ENCODE measurements at places on chromosomes 12 and 14.

- DNase-seq = no peak
Observed at GRCh38 chr12:19201661-19202060, 72.1 kb downstream of the PLEKHA5 start.

DNA sequence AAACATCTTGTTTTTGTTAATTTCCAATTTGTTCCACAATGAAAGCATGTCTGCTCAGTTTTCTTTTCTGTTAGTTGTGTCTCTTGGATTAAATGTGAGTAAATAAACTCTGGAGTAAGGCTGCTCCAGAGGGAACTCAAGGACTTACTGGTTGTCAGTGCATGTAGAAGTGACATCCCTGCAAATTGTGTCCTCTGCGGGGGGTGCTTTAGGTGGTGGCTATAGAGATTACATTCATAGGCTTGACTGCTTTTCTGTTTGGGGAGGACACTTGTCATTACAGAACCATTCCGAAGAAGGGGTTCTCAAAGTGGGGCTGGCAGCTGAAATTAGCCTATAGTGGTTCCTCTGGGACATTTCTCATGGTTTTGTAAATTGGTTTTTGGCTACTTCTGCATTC is 8.8 kb downstream of the TMTC2 start:
- DNase-seq = no peak

DNA sequence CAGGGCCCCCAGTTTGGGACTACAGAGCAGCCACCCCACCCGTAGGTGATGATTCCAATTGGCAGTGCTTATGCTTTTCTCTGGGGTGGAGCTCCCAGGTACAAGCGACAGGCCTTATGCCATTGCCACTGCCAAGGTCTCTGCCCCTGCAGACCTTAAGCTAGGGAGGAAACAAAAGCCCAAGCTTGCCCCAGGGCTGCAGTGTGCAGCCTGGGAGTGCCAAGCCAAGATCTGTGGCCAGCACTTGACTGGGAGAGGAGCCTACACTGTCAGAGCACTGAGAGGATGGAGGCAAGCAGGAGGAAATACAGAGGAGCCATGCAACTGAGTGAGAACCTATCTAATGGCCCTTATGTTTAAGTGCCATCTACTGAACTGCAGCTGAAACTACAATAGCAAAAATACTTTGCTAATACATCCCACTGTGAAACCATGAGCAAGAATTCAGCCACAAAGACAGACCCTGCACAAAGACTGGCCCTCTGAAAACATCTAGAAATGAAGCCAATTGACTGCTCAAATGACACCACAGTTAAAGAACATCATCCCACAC is 17.7 kb upstream of the ASCL1 start:
- DNase-seq = no peak

GRCh38 chr14:73750531-73750901 is 36.3 kb upstream of the PNMA1 start:
- DNase-seq = no peak

DNA sequence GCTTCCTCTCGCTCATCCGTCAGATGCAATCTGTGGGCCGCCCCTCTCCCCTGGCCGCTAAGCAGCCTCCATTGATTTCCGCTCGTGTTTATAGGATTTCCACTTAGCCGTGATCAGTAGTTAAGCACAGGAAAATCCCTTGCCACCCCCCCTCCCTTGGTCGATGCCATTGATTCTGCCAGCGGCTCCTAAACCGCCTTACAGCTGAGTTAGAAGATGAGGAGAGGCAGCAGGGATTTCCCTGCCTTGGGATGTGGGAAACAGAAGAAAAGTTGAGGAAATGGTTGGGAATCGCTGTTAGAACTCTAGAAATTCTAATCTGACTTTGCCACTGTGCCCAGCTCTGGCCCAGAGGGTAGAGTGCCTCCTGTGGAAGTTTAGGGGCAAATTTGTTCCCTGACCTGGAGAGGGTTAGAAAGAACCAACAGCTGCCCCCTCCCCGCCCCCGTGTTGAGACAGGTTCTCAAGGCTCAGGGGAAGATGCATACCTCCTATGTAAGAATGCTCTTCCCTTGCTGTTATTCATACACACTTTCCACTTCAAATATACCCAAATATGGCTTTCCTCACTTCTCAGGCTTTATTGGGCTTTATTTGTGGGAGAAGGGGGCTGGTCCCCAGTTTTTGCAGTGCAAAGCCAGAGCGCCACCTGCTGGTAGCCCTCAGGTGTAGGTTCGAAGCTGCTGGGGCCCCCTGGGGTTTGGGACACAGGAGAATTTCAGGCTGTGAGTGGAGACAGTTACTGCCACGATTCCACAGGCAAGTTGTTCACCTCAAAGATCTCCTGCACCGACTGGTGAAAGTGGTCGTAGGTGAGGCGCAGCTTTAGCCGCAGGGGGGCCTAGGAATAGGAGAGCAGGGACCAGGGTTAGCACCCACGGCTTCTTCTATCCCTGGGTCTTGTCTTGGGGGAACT is 3.2 kb downstream of the THTPA start:
- peak; percentile 45 for DNase-seq

- DNase-seq = no peak
Observed at GRCh38 chr12:74514098-74514872, 23.4 kb upstream of the ATXN7L3B start.

GRCh38 chr14:99216191-99216590 is 55.8 kb downstream of the BCL11B start:
- no peak for DNase-seq

GRCh38 chr12:77861317-77861716 is 30.6 kb downstream of the NAV3 start:
- DNase-seq = no peak

GRCh38 chr14:26255213-26255612 is 342.6 kb downstream of the NOVA1 start:
- DNase-seq = no peak

- no peak for DNase-seq
Observed at GRCh38 chr12:29901585-29901984, 117.8 kb upstream of the TMTC1 start.

GRCh38 chr14:96098309-96098998 is 59.3 kb downstream of the C14orf132 start:
- no peak for DNase-seq

GRCh38 chr14:74516451-74517160 is 23.0 kb downstream of the ISCA2 start:
- no peak for DNase-seq

DNA sequence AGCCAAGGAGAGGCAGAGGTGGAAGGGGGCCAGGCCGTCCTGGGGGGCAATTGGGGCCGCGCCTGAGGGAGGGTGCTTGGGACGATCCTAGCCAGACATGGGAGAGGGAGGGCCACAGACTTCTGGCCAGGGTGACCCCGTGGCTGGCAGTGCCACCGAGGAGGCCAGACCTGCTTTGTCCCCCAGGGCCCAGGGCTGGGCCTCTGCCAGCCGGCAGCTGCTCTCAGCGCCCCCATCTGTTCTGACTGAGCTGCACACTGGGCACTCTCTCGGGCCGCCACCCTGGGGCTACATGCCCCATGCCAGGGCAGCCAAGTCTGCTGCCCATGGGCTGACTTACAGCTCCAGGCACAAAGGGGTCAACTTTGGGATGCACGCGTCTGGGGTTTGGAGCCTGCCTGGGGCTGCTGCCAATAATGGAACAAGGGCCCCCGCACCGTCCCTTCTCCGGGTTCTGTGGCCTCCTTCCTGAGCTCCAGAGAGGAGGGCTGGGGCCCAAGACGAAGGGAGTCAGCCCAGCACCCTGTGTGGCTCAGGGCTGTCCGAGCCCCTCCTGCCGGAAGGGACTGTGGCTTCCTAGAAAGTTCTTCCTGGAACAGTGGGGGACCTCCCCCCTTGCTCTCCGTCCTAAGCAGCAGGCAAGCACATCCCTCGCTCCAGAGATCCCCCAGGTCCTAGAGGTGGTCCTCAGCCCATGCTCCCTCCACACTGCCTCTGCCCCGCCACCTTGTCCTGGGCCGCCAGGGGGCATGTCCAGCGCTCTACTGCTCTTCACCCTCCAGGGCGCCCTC is 1.1 kb downstream of the ADSS1 start:
- DNase-seq = no peak

- DNase-seq = no peak
Observed at GRCh38 chr14:53285821-53286220, 132.7 kb upstream of the DDHD1 start.

GRCh38 chr12:96141216-96141912 is 52.8 kb upstream of the ELK3 start:
- DNase-seq = no peak

DNA sequence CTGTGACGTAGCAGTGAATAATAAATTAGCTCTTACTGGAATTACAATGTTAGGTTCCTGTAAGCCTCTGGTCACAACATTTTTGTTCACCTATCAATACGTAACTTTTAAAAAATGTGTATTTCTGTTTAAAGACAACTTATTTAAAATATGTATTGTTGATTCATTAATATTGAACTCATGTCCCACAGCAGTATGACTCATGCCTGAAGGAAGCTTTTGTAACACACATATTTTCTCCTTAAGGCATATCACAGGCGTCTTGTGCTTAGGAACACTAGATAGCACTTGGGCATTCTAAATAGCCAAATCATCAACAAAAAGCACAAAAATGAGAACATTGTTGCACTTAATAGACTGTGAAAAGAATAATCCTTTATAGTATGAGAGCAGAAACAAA is 92.5 kb downstream of the GPHN start:
- no peak for DNase-seq

GRCh38 chr14:83372271-83372670 is 1838.6 kb upstream of the SEL1L start:
- no peak for DNase-seq

GRCh38 chr12:131372706-131373195 is 338.1 kb upstream of the SFSWAP start:
- DNase-seq = no peak

- no peak for DNase-seq
Observed at GRCh38 chr12:50185970-50186663, 18.9 kb upstream of the CERS5 start.

GRCh38 chr12:124488520-124488919 is 78.9 kb downstream of the NCOR2 start:
- no peak for DNase-seq

- DNase-seq = no peak
Observed at GRCh38 chr14:73943083-73943482, 6.8 kb downstream of the FAM161B start.

DNA sequence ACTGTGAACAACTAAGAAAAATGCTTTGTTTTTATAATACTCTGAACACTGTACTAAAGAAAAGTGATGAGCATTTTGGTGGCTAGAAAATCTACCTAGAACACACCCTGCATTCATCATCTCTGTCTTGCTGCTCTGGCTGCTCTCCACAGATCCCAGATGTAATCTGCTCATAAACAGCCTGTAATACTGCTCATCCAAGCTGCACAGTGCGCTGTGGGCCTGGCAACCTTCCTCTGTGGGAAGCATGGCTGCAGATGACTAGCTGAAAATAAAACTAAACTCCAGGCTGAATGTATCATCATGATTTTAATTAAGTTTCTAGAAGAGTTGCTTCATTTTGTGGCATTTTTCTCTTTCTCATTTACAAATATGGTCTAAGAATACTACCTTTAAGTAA is 200.7 kb downstream of the SLC2A13 start:
- DNase-seq = no peak

- DNase-seq = no peak
Observed at GRCh38 chr14:31881531-31882310, 195.4 kb upstream of the ARHGAP5 start.

DNA sequence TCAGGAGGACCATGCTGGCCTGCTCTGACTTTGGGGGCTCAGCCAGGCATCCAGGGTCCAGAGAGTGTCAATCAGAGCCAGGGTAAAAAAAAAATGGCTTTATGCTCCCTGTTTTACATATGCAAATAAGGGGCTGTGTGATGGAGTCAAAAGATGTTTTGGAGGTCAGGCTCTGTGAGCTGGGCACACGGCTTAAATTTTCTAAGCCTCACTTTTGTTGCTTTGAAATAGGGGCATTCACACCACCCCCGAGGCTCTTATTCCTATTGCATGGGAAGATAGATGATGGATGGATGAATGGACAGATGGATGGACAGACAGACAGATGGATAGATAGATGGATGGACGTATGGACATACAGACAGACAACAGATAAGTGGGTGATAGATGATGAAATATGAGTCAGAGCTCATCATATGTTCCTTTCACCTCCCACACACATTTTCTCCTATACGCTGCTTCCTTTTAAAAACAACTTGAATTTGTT is 42.7 kb downstream of the RIN3 start:
- no peak for DNase-seq
